ENCODE measurements at places on chromosomes 4 and X. TPM values are rescaled to one million over a fixed set of nuclear protein-coding genes. Genes with fewer than 3 reads are reported as not detected.

Gene BRS3
- total RNA-seq = not detected

Gene MGARP
- not detected for total RNA-seq

GRCh38 chrX:39950018-39950688 is 147.6 kb downstream of the BCOR start:
- H3K27me3 ChIP-seq = no peaks in the 10 kb centered on the region
- no peaks in the 10 kb centered on the region for H3K4me1 ChIP-seq
- no peak for DNase-seq
- no peaks in the 10 kb centered on the region for H3K36me3 ChIP-seq
- H3K27ac ChIP-seq = no peak overlapping the region
- no peak overlapping the region for H3K4me3 ChIP-seq

DNA sequence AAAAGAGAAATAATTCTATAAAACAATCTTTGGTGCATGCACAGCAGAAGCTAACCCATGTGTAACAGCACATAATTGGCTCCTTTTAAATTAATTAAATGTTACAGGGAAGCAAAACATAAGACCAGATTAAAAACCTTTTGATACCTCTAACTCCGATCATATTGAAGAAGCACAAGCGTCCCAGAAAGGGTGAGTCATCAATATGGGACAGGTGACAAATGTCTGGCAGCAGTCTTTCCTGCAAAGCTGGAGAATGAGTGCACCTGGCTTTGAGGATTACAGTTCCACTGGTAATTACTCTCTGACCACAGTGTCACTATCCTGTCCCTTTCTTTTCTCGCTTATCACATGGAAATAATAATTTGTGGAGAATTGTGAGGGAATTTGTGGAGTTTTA is 94.6 kb downstream of the FAM9B start:
- H3K4me1 ChIP-seq = no peaks in the 10 kb centered on the region
- no peak overlapping the region for H3K27ac ChIP-seq
- H3K27me3 ChIP-seq = no peaks in the 10 kb centered on the region

DNA sequence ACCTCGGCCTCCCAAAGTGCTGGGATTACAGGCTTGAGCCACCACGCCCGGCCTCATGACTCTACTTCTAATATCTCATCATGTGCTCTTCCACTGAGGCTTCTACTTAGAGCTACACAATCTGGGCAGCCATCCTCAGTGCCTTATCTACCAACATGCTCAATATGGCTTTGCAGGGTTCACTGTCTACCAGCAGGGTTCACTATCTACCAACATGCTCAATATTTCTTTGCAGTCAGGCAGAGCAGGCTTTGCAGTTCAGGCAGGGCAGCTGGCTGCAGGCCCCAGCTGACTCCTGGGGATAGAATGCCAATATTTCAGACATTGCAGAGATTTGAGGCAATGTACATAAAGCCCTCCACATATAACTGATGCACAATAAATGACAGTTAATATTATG is 47.5 kb downstream of the PKD2 start:
- H3K27ac ChIP-seq = no peak overlapping the region
- no peak for DNase-seq
- peaks cover 8% of the 10 kb centered on the region for H3K36me3 ChIP-seq
- H3K27me3 ChIP-seq = no peaks in the 10 kb centered on the region
- H3K4me1 ChIP-seq = no peaks in the 10 kb centered on the region

GRCh38 chrX:153527208-153527607 is 9.8 kb downstream of the ATP2B3 start:
- H3K27ac ChIP-seq = no peak overlapping the region
- H3K4me1 ChIP-seq = no peaks in the 10 kb centered on the region
- H3K27me3 ChIP-seq = no peaks in the 10 kb centered on the region
- no peak for DNase-seq

- no peaks in the 10 kb centered on the region for H3K36me3 ChIP-seq
- H3K4me3 ChIP-seq = no peak overlapping the region
- no peak overlapping the region for H3K27ac ChIP-seq
- no peaks in the 10 kb centered on the region for H3K4me1 ChIP-seq
- no peaks in the 10 kb centered on the region for H3K27me3 ChIP-seq
- DNase-seq = no peak
Measured at GRCh38 chr4:182265881-182266280, 22.7 kb downstream of the TENM3 start.

- H3K4me1 ChIP-seq = no peaks in the 10 kb centered on the region
- H3K36me3 ChIP-seq = no peaks in the 10 kb centered on the region
- H3K4me3 ChIP-seq = no peak overlapping the region
- no peak for DNase-seq
- no peak overlapping the region for H3K27ac ChIP-seq
Measured at GRCh38 chr4:52869196-52869595, 7.1 kb downstream of the RASL11B start.

DNA sequence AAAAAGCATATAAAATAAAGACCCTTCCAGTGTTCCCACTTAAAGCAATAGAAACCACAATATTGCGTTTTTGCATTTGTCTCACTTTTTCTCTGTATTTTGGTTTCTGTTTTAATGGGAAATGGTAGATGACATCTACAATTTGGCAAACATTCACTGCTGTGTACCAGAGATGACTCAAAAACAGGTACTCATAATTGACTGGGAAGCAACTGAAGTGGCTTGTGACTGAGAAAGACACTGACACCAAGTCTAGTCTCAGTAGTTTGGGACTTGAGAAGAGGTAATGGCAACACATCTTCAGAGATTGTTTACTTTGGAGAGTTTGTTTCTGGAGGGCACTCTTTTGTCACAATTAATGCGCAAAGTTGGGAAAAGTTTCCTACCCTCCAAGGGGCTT is 42.0 kb downstream of the AREG start:
- DNase-seq = no peak
- no peaks in the 10 kb centered on the region for H3K36me3 ChIP-seq
- no peaks in the 10 kb centered on the region for H3K27me3 ChIP-seq
- H3K4me1 ChIP-seq = no peaks in the 10 kb centered on the region
- no peak overlapping the region for H3K4me3 ChIP-seq

- no peaks in the 10 kb centered on the region for H3K27me3 ChIP-seq
- H3K27ac ChIP-seq = no peak overlapping the region
- no peak overlapping the region for H3K4me3 ChIP-seq
- H3K4me1 ChIP-seq = no peaks in the 10 kb centered on the region
- no peaks in the 10 kb centered on the region for H3K36me3 ChIP-seq
- DNase-seq = no peak
Measured at GRCh38 chr4:11748164-11748872, 319.6 kb upstream of the HS3ST1 start.
